ENCODE measurements at places on chromosomes 1 and 21.

GRCh38 chr1:243559575-243560162 lies 290.4 kb downstream of the AKT3 start:
- DNase-seq: no peak

DNA sequence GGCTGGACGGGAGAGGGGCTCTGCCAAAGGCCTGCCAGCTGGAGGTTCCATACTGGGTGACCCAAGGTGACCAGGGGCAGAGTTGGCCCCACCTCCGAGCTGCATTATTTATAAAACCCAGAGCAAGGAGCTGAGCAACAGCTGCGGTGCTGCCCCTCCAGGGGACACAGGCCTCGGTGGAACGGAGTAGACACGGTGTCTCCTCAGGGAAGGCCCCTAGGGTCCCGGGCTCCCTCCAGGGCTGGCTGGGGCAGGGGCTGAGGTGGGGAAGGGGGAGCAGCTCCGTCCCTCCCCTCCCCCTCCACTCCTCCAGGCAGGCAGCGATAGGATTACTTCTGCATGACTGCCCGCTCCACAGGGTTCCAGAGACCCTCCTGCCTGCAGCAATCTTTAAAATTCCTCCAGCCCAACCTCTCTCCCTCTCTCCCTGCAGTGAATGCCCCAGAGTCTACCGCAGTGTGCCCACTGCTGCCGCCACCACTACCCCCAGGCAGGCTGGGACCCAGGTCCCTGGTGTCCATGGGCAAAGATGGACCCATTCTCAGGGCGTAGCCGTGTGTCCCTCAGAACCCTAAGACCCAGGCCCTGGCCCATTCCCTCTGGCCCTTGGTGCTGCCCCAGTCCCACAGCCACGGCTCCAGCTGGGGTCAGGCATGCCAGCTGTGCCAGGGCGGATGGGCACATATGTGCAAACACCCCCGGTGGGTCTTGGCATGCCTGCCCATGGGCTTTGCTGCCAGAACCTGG lies 10.8 kb downstream of the AHDC1 start:
- DNase-seq: peak; percentile 67

DNA sequence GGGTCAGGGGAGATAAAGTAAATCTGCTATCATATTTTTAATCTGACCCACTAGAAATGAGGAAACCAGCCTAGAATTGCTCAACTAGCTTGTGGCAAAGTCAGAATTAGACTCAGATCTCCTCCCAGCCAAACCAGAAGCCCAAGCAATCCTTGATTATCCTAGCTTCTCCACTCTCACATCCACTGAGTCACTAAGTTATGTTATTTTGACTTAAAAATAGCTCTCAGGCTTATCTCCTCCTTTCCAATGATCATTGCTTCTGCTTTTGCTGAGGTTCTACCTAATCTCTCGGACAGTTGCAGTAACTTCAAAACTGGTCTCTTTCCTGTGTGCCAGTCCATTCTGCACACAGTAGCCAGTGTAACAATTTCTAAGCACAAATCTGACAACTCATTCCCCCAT lies 22.9 kb downstream of the OVAAL start:
- no peak for DNase-seq

DNA sequence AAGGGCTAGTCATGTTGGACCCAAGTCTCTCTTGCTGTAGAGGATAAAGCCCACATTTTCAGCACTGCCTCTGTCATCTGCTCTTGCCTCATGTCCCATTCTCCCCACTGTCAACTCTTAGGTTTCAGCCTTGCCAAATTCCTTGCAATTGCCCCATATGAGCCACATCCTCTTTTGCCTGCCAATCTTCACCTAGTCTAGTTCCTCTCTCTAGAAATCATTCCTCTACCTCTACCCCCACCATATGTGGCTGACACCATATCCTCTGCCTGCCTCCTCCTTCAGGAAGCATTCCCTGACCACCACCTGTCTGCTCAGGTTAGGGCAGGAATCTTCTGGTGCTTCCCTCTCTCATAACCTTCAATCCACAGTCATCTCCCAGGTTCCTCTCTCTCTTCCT lies 38.2 kb downstream of the SLC9A1 start:
- no peak for DNase-seq

DNA sequence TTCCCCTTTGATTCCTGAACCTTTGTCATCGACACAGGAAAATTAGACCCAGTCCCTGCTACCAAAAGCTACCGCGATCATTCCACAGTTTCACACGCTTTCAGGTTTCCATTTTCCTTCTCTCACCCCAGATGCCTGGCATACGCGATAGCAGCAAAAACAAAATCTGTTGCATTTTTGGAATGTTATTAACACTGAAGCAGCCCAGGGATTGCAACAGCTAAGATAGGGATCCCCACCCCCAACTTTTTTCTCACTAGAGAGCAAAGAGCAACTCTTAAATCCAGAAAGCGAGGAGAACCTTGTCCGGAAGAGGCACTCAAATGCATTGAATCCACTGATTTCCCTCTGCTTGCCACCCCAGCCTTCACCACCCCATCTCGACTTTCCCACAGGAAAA lies 8.9 kb downstream of the OVAAL start:
- no peak for DNase-seq

- DNase-seq: no peak
These were observed 170.8 kb downstream of the S1PR1 start for GRCh38 chr1:101407505-101408211.

GRCh38 chr21:39053126-39053525 lies 130.1 kb downstream of the PSMG1 start:
- DNase-seq: no peak

- DNase-seq: no peak
These were observed 25.6 kb downstream of the CDKN2C start for GRCh38 chr1:50995651-50996050.

GRCh38 chr1:87369736-87370478 lies 41.2 kb downstream of the LMO4 start:
- no peak for DNase-seq

DNA sequence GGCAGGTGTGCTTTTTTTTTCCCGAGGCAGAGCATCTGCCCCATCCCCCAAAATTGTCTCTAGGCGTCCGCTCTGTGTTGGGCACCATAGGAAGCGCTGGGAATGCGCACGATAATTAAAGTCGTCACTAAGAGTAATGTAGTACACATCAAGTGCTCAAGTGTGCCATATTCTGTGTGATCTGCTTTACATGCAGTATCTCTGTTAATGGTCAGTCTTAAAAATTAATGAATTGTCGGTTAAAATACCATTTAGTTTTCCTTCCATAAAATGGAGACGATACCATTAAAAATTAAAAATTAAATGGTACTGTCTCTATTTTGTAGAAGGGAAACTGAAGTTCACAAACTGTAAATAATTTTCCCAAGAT lies 544 bp upstream of the CCT8 start:
- no peak for DNase-seq

DNA sequence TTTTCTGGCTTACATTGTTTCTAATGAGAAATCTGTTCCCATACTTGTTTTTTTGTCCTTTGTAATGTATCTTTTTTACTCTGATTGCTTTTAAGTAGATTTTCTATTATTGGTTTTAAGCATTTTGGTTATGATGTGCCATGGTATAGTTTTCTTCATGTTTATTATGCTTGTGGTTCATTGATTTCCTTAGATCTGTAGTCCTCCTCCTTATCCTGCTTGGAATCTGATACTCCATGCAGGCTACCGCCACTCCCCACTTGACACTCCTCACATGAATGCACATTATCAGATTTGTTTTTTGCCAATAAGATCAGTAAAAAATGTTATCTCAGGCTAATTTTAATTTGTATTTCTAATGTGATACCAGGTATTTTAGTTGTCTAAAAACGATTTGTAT lies 20.8 kb downstream of the UROD start:
- DNase-seq: no peak

- DNase-seq: no peak
These were observed 30.5 kb upstream of the FASLG start for GRCh38 chr1:172628401-172628800.

DNA sequence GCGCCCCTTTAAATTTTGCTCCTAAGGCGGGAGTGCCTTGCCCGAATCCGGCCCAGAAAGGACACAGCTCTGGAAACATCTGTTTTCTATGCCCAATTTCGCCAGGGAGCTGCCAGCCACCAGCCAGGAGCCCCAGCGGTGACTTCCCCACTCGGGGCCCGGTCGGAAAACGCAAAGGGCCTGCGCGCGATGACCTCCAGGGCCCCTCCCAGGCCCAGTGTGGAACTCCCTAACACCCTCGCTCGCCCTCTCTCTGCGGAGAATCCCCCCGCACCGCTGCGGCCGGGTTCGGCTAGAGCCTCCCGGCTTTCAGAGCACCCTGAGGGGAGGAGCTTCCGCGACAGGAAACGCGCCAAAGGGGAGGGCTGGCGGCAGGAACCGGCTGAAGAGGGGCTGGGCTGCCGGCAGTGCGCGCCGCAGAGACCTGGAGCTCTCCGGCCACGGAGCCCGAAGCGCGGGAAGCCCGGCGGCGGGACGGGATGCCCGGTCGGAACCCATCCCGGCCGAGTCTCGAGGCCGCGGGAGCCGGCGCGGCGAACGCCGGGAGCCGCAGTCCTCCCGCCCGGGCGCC lies 505 bp downstream of the CLSPN start:
- peak; percentile 92 for DNase-seq

DNA sequence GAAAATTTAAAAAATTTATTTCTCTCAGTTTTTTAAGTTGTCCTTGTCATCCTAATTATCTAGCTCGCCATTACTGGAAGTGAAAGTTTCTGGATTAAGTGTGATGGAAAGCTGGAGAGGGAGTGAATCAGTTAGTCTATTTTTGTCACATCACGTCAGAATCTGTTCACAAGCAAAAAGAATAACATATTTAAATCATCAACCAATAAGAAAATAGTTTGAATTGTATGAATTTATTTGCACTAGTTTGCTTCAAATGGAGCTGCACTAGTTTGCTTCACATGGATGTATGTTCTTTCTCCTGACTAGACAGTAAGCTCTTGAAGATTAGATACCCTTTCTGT lies 22.8 kb downstream of the PHC2 start:
- DNase-seq: no peak

- DNase-seq: no peak
These were observed 24.4 kb downstream of the SLC66A1 start for GRCh38 chr1:19336543-19336942.

DNA sequence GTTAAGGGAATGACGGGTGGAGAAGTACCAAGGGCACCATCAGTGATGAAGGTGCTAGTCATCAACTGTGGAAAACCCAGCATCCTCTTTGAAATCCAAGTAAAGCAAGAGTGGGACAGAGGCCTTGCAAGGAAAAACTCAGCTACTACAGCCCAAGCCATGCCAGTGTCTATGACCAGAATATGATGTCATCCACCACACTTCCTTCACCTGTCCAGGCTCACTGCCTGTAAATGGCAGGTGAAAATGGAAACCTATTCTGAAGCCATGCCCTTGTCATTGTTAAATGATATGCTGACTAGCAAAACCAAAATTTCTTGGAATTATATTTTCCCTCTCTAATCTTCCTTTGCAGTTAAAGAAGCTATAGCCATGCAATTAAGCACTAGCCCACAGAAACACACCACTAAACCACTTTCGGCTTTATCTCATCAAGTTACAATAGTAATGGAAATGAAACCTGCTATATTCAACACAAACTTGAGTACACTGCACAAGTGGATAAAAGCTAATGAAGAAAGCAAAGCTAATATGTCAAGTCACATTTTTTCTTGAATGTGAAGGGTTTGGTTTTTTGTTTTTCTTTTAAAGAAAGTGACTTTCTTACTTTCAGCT lies 96.3 kb upstream of the RALGPS2 start:
- no peak for DNase-seq

GRCh38 chr1:76289692-76290091 lies 215.1 kb downstream of the ST6GALNAC3 start:
- DNase-seq: no peak

- DNase-seq: no peak
These were observed 3.5 kb downstream of the PPM1J start for GRCh38 chr1:112711670-112712069.

GRCh38 chr1:71488555-71489252 lies 407.9 kb upstream of the ZRANB2 start:
- no peak for DNase-seq

DNA sequence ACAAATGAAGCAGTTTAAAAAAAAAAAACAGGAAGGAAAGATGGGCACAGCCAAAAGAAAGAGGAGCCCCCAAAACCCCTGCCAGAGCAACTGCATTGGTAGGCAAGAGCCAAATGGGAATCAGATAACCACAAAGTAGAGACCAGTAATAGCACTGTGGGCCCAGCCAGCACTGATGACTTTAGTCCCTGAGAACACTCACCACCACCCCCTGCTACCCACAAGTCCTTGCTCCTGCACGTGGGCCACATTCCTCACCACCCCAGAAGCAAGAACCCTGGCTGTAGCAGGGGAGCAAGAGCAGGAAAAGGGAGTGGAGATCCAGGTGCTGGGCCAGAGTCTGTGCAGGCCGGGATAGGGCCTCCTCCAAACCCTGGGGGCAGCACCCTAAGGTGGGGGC lies 86.1 kb downstream of the RRAGC start:
- DNase-seq: no peak

DNA sequence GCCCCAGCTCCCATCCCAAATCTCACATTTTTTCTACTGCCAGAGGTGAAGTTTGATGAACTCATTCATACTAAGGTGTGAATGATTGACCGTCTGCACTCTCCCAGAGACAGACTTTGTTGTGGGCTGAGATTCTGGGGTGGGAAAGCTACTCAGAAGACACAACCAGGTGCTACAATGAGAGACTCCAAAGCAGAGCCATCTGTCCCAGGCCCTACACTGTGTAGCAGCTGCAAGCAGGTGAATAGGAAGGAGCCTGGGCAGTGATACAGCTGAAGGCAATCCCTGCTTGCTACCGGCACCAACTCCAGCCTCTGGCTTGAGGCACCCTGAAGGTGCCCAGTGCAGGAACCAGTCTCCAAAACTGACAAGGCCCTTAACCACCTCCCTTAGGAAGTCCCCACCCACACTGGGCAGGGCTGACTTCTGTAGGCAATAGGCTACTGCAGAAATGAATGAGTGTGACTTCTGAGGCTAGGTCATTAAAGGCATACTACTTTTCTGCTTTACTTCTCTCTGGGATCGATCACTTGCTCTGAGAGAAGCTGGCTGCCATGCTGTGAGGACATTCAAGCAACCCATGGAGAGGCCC lies 79.7 kb upstream of the RUNX3 start:
- no peak for DNase-seq

DNA sequence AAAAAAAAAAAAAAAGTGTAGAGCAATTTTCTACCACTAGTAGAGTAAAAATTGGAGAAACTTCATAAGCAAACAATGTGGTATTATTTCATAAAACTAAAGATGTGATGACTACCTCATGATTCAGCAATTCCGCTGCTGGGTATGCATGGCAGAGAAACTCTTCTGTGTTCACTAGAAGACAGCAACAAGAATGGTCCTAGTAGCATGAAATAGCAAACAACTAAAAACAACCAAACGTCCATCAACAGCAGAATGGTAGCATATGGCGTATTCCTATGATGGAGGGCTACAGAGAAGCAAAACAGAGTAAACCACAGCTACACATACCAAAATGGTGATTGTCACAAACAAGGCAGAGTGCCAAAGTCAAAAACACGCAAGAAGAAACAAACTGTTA lies 18.9 kb downstream of the HTR1D start:
- no peak for DNase-seq

GRCh38 chr1:29984166-29984861 lies 739.1 kb downstream of the MATN1 start:
- no peak for DNase-seq
